ENCODE measurements at places on chromosomes 5 and 9.

GRCh38 chr5:157993986-157994691 lies 135.2 kb upstream of the CLINT1 start:
- no peak for DNase-seq

GRCh38 chr5:35554016-35554415 lies 63.6 kb upstream of the SPEF2 start:
- no peak for DNase-seq

DNA sequence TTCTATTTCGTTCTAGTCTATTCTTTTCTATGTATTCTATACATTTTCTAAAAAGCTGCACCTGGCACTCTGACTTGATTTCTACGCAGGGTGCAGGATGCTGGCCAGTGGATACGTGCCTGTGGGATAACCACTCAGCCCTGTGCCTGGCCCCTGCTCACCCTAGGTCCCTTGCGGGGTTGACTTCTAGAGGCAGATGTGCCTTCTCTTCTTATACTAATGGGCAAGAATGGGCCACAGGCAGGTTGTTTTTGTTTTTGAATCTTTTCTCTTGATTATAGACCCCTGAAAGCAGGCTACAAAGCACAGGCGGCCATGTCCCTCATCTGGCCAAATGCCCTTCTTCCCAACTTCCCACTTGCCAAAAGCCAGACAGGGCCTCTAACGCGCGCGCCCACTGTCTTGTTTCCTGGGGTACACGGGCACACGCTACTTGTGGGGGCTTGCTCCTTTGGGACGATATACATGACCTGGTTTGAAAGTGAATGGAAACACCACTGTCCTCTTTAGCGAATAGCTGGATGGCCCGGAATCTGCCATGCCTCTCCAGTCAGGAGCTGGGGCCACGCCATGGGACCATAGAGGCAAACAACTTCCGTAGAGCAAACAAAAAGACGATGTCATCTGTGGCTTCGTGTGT lies 162.7 kb upstream of the IRX2 start:
- no peak for DNase-seq

GRCh38 chr9:109411798-109412352 lies 86.2 kb downstream of the PTPN3 start:
- no peak for DNase-seq

GRCh38 chr5:117455236-117456233 lies 880.9 kb upstream of the SEMA6A start:
- no peak for DNase-seq

- DNase-seq = no peak
These were observed 273.5 kb downstream of the NR2F1-AS1 start for GRCh38 chr5:93307557-93307956.

- DNase-seq = no peak
These were observed 4.2 kb upstream of the EPB41L4B start for GRCh38 chr9:109325089-109325488.

DNA sequence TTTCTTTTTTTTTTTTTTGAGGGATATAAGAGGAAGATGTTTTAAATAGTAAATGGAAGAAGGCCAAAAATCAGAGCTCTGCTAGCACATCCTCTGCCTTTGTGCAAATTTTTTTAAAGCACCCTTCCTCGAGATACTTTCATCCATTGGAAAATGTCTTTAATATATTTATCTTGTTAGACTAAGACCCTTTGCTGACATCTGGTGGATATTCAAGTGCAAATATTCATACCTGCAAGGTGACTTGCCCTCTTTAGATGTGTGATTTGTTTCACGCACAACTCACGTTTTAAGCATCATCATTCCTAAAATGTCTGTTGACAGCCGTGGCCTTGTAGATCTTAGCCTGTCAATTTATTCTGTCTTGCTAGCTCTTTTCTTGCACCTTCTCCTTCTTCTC lies 258.5 kb downstream of the AGTPBP1 start:
- DNase-seq = no peak

- no peak for DNase-seq
These were observed 4.2 kb downstream of the NR5A1 start for GRCh38 chr9:124502711-124503702.

DNA sequence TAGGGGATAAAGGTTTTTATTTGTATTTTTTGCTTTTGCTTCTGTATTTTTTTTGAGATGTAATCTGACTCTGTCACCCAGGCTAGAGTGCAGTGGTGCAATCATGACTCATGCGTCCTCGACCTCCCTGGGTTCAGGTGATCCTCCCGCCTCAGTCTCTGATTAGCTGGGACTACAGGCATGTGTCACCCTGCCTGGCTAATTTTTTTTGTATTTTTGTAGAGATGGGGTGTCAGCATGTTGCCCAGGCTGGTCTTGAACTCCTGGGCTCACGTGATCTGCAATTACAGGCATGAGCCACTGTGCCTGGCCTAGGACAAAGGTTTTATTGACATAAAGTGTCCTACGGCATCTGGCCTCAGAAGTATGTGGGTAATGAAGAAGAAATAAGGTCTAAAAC lies 297.1 kb upstream of the C9orf72 start:
- no peak for DNase-seq

GRCh38 chr9:109101202-109101595 lies 18.5 kb downstream of the TMEM245 start:
- DNase-seq = no peak

DNA sequence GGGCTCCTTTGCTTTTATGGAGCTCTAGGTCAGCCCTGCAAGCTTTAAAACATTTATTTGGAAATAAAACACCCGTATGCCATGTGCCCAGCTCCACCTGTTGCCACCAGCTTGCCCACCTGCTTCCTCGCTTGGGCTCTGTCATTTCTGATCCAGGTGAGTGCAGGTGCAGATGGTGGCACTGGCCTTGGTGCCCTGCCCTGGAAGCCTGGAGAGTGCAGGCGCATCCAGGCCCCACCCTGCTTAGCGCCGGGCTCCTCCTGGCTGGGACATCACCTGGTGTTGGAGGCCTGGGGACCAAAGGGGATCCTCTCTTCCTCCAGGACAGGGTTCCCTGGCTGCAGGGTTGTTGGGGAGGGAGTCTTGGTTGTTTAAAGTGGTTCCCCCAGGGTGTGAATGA lies 35.8 kb downstream of the WNK2 start:
- no peak for DNase-seq

GRCh38 chr5:14707811-14708390 lies 43.4 kb downstream of the OTULIN start:
- no peak for DNase-seq

DNA sequence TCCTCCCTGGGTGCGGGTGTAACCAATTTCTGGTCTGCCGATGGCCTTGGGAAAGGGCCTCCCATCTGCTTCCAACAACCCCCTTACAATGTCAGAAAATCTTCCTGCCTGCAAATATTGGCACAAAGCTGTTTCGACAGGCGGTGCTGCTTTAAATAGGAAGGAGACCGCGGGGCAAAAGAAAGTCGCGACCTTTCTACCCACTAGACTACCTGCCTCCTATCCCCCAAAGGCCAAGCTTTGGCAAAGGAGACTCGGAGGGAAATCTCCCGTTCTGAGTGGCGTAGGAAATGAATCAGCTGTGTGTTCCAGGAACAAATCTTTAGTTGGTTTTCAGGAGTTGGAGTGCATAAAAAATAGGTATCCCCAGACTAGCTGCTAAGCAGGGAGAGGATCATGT lies 36.8 kb upstream of the NFIB start:
- no peak for DNase-seq
